ENCODE measurements at places on chromosomes 13 and 19.

GRCh38 chr13:32840989-32841713 is 175.1 kb upstream of the KL start:
- DNase-seq, result no peak

- DNase-seq, result no peak
Observed at GRCh38 chr13:98416408-98416807, 160.5 kb downstream of the STK24 start.

GRCh38 chr19:14748601-14749000 is 29.8 kb downstream of the ADGRE2 start:
- no peak for DNase-seq

DNA sequence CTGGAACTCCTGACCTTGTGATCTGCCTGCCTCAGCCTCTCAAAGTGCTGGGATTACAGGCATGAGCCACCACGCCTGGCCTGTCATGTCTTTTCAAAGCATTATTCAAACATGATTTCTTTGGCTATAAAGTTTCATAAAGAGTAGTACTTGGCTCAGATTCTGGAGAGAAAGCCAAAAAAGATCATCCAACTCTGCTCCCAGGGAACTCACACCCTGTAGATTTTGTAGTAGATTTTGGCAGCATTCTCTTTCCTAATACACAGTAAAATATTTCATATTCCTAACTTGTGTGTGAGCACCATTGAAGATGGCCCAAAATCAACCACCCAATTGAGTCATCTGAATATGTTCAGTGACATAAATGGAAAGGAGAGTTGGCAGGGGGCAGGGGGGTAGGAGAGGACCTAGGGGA is 48.4 kb downstream of the CAB39L start:
- no peak for DNase-seq

DNA sequence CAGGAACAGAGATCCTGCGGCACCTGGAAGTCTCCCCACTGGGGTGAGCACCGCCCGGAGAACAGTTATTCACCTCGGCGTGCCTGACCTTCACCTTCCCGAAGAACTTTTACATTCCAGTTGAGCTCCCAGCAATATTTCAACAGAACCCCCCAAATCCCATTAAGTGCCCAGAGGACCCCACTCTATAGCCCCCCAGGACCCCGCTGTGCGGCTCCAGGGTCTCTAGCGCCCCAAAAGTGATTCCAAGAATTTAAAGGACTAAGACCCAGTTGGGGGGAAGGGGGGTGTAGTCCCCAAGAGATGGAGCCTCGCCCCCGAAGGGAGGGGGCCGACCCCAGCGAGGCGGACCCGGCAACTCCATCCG is 480 bp downstream of the GPR108 start:
- no peak for DNase-seq

Data from cerebellar cortex (tissue), 1 donor.